Stomach (tissue), 19 donors: ENCODE measurements at places on chromosomes 12 and 14. TPM values are rescaled to one million over a fixed set of nuclear protein-coding genes. Genes with fewer than 3 reads are reported as not detected.

KLRC1 gene
- 11.3 TPM for total RNA-seq

- H3K4me1 ChIP-seq, result peaks cover 61% of the 10 kb centered on the region
- peak; percentile 84 for DNase-seq
- H3K27me3 ChIP-seq, result no peaks in the 10 kb centered on the region
- peak overlapping the region; percentile 96 for H3K4me3 ChIP-seq
Observed at GRCh38 chr14:90398315-90398839, 1.5 kb downstream of the CALM1 start.

GRCh38 chr14:104532191-104532555, 47.4 kb upstream of the C14orf180 start:
- no peaks in the 10 kb centered on the region for H3K27me3 ChIP-seq
- no peaks in the 10 kb centered on the region for H3K36me3 ChIP-seq
- no peaks in the 10 kb centered on the region for H3K4me1 ChIP-seq
- no peak overlapping the region for H3K4me3 ChIP-seq
- no peak for DNase-seq
- no peak overlapping the region for H3K27ac ChIP-seq

- no peak overlapping the region for H3K4me3 ChIP-seq
- no peaks in the 10 kb centered on the region for H3K36me3 ChIP-seq
- no peaks in the 10 kb centered on the region for H3K4me1 ChIP-seq
- H3K27ac ChIP-seq, result no peak overlapping the region
Observed at GRCh38 chr14:62006116-62006731, 244.0 kb downstream of the SNAPC1 start.

GRCh38 chr12:130504110-130504839, 166.6 kb downstream of the PIWIL1 start:
- DNase-seq, result no peak
- H3K36me3 ChIP-seq, result no peaks in the 10 kb centered on the region
- no peaks in the 10 kb centered on the region for H3K4me1 ChIP-seq

DNA sequence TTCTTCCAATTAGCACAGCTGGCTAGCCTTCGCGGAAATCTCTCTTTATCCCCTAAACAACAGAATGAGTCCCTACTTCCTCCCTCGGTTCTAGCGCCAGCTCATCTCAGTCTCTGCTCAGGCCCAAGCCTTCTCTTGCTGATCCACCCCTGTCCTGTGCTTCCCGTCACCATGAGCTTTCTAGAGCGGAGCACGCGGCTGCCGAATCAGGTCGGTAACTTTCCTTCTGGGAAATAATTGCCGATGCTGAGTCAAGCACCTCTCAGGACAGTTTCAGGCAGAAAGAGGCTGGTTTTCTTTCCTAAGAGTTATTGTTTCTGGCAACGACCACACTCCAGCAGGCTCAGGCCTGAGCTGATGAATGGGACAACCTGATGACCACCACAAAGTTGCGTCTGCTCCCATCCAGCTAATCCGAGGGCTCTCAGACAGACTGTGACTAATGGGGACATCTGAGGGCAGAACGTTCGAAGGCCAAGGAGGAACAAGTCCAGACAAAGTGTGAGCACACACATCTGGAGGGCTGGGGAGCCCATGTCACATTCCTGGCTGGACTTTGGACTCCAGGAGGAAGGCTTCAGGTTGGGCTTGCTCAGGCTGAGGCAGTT, 13.6 kb upstream of the GPR68 start:
- peak overlapping the region; percentile 62 for H3K27ac ChIP-seq
- H3K4me3 ChIP-seq, result no peak overlapping the region
- H3K36me3 ChIP-seq, result no peaks in the 10 kb centered on the region
- peaks cover under 1% of the 10 kb centered on the region for H3K27me3 ChIP-seq
- H3K4me1 ChIP-seq, result peaks cover 19% of the 10 kb centered on the region
- DNase-seq, result no peak

- H3K4me1 ChIP-seq, result no peaks in the 10 kb centered on the region
- no peaks in the 10 kb centered on the region for H3K27me3 ChIP-seq
- no peak overlapping the region for H3K4me3 ChIP-seq
- H3K27ac ChIP-seq, result no peak overlapping the region
- H3K36me3 ChIP-seq, result peaks cover 7% of the 10 kb centered on the region
Observed at GRCh38 chr12:121939186-121939585, 20.8 kb downstream of the CFAP251 start.
